ENCODE measurements at places on chromosomes 6 and 20.
A peak's percentile ranks its signal among the peaks of the same experiment; 100 is the strongest.

DNA sequence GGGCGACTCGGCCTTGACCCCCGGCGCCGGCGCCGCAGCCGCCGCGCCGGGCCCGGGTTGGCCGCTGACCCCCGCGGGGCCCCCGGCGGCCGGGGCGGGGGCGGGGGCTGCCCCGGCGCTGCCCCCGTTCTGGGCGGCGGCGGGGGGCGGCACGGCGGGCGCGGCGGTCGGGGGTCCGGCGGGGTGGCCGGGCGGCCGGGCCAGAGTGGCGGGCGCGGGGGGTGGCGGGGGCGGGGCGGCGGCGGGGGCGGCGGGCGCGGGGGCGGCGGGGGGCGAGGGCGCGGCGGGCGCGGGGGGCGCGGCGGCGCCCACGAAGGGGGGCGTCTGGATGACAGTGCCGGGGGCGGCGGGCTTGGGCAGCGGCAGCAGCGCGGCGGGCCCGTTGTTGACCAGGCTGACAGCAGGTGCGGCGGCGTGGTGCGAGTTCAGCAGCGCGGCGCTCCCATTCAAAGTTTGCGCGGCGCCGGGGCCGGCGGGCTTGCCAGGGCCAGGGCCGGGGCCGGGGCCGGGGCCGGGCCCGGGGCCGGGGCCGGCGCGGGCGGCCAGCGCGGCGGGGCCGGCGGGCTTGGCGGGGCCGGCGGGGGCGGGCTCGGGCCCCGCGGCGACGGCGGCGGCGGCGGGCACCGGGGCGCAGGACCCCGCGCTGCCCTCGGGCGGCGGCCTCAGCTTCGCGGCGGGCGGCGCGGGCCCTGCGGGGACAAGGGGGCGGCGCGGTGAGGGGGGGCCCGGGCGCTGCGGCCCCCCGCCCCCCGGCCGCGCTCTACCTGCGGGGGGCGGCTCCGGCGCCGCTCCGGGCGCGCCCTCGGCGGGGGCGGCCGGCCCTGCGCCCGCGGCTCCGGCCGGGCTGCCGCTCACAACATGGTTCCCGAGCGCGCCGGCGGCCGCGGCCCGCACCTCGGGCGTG is 659 bp downstream of the TAF4 start:
- no peak for DNase-seq

- peak; percentile 51 for DNase-seq
These were observed 48.0 kb downstream of the TMEM170B start for GRCh38 chr6:11585426-11586016.

GRCh38 chr6:34729631-34730470 is 27.5 kb upstream of the SNRPC start:
- DNase-seq = no peak

- no peak for DNase-seq
These were observed 7.0 kb downstream of the ZNF217 start for GRCh38 chr20:53586640-53587039.

DNA sequence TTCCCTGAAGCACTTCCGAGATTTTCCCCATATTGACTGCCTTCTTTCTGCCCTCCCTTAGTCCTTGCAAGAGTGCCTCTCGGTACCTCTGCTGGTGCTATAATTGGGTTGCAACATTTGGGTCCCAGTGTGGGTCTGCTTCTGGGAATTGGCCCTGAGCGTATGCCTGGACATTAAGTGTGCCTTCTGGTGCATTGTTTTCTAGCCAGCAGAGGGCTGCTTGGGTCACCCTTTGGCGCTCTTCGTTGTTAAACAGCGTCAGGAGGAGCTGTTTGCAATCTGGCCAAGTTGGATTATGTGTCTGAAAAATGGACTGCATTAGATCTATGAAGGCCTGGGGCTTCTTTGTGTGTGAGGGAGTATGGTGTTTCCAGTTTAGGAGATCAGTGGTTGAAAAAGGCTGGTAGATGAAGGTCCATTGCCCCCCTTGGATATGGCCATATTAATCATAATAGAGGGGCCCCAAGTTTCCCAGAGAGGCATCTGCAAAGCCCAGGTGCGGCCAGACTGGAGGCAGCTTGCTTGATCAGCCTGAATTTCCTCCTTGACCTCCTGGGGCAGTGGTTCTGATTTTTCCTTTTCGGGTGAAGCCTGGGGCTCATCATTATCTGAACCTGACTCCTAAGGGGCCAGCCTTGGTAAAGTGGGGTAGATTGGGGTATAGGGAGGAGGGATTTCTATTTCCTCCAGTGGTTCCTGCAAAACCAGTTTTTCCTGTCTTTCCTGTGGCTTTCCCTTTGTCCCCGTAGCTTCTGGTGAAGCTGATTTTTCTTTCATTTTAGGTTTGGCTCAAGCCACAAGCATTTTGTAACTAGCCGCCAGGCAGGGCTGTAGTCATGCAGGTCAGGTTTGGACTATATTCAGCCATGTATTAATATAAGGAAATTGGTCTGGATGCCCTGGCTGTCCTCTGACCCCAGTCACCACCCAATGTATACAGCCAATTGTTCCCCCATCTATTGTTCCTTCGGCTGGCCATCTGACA is 85.4 kb upstream of the GPR6 start:
- no peak for DNase-seq

DNA sequence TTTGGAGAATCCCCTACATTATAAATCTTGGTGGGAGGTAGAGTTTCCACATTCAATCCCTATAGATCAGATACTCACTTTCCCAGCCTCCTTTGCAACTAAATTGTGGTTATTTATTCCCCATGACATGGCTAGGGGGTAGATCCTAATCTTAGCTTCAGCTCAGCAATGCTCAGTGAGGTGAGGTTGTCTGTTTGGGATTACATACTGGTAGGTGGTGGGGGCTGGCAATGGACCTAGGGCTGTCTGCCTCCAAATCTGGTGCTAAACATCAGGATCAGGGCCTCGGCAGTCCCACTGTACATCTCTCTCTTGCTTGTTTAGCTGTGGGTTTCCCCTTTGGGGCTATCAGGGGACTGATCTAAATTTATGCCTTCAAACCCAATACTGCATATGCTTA is 45.8 kb upstream of the PMEPA1 start:
- no peak for DNase-seq

GRCh38 chr20:22523128-22523498 is 61.3 kb downstream of the FOXA2 start:
- no peak for DNase-seq

DNA sequence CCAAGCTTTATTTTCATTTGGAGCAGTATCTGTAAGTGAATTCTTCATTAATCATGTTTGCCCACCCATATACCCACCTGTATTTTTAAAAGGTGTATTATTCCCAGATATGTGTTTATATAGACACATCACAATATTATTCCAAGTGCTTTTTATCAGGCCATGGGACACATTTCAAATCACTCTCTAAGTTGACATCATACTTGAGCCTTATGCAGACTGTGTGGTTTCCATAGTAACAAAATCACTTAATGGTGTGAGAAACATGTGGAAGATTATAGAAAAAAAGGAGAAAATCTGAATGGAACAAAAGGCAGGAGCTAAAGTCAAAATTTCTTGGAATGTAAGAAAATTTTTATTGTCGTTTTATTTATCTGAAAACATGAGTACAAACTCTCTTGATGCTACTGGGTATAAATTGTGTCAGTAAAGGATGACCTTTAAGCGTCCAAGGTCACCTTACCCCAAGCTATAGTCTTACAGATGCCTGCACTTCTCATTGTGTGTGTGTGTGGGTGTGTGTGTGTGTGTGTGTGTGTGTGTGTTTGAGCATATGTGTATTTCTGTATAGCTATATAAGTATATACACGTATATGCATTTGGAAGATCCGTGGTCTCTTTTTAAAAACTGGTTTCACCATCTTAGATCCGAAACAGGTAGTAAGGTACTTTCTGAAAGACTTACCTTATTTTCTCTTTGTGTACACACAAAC is 79.8 kb upstream of the CCN6 start:
- no peak for DNase-seq

DNA sequence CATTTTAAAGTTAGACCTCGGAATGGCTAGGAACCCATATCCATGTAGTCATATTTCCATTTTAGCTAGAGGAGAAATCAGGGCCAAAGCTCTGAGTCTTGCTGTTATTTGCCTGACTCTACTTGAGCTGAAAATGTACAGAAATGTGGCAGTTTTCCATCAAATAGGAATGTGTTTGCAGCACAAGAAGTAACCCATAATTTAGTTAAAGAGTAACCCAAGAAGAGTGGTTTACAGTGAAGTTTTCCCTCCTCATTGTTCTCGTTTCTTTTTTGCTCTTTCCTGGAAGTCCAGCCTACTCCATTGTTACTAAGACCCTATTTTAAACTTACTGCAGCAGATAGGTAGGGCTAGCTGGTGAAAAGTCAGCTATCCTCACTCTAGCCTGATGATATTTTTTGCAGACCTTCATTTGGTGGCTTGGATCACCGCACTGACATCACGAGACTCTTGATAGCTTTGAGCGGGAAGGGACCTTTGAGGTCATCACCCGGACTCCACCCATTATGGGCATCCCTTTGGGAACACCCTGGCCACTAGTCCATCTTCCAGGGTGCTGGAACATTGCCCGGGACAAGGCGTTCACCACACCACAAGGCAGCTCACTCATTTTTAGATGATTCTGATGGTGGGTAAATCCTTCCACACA is 28.0 kb upstream of the ADGRF5 start:
- DNase-seq = no peak

DNA sequence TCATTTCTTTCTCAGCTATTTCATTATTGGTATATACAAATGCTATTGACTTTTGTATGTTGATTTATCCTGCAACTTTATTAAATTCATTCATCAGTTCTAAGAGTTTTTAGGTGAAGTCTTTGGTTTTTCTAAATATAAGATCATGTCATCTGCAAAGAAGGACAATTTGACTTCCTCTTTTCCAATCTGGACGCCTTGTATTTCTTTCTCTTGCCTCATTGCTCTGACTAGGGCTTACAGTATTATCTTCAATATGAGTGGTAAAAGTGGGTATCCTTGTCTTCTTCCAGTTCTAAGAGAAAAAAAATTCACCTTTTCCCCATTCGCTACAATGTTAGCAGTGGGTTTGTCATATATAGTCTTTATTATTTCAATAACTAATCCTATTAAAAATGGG is 38.0 kb downstream of the KIF16B start:
- no peak for DNase-seq

GRCh38 chr6:124027392-124027791 is 223.7 kb downstream of the NKAIN2 start:
- no peak for DNase-seq

- DNase-seq = no peak
These were observed 25.9 kb downstream of the KIZ start for GRCh38 chr20:21151791-21152190.

- DNase-seq = no peak
These were observed 24.6 kb upstream of the HTR1B start for GRCh38 chr6:77487808-77488425.

DNA sequence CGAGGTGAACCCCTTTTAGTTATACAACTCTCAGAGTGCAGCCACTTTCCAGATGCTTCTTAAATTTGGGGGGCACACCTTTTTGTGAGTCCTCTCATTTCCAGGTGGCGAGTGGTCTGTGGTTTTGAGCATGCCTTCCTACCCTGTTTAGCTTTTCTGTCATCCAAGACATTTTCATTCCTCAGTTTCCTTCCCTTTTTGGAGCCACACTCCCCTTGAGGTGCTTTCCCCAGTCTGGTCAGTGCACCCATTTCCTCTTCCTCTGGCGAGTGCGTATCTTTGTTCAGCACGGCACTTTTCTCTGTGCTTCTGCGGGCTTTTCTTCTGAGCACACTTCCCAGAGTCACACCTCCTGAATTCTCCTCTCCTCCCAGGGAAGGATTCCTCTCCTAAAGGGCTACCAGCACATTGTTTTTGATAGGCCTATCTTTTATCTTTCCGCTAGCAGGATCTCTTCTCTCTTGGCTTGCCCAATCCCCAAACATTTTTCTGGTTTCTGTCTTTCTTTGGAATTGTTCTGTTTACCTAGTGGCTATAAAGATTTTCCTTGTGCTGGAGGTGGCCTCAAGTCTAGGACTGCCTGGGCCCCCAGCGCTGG is 1.4 kb downstream of the PHF20 start:
- peak; percentile 49 for DNase-seq

Measured in HAP-1 (cell line).